ENCODE measurements at places on chromosomes 7 and 10.
A peak's percentile ranks its signal among the peaks of the same experiment; 100 is the strongest.

DNA sequence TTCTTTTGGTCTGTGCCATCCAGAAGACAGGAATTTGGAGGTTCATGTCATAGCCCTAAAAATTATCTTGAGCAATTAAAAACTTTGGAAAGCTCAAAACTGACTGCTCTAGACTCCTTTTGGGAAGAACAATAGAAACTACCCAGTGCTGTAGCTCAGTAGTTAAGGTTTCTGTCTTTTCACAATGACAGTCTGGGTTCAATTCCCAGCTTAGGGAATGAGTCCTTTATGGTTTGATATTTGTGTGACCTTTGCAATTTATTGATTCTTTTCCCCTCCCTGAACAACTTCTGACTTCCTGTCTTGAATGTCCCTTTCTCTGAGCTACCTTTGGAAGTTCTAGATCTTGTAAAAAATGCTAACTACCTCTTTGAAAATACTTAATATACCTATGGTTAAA is 603.3 kb upstream of the IGFBP3 start:
- DNase-seq, result no peak

DNA sequence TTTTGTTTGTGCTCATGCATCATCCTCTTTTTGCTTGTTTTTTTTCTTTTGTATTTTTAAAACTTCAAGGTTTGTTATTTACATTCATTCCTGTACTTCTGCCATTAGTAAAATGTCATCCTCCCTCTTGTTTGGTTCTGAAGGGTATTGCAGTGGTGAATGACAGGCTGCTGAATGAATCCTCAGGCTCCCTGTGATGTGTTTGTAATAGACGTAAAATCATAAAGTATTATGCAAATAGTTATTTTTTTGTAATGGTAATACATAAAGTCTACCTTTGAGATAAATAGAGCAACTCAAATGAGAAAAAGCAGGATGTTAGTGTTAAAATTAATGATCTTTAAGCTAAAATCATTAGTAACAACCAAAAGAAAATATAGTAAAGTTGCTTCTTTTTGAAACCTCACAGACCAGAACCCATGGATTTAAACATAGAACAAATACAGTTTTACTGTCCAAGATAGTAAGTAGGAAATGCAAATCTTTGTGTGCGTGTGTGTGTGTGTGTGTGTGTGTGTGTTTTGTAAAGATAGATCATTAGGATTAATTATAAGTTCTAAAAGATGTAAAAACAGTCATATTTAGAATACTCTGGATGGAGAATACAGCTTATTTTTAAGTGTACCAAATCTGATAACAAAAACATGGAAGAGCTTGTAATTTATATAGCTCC is 4.5 kb downstream of the GLCCI1 start:
- DNase-seq, result no peak

DNA sequence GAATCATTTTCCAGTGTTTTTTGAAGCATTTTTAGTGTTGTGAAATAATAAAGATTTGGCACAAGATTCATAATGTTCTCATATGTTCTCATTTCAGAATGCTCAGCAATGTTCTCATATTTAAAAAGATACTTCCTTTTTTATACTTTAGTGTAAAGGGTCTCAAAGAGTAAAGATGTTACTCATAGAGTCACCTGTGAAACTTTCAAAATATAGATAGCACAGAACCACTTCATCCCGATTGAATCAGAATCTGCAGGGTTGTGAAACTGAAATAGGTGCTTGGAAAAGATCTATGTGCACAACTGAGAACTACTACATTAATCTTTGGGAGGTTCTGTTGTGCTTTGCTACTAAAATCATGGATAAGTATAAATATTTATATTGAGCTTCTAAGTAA is 144.7 kb downstream of the MDFIC start:
- no peak for DNase-seq

DNA sequence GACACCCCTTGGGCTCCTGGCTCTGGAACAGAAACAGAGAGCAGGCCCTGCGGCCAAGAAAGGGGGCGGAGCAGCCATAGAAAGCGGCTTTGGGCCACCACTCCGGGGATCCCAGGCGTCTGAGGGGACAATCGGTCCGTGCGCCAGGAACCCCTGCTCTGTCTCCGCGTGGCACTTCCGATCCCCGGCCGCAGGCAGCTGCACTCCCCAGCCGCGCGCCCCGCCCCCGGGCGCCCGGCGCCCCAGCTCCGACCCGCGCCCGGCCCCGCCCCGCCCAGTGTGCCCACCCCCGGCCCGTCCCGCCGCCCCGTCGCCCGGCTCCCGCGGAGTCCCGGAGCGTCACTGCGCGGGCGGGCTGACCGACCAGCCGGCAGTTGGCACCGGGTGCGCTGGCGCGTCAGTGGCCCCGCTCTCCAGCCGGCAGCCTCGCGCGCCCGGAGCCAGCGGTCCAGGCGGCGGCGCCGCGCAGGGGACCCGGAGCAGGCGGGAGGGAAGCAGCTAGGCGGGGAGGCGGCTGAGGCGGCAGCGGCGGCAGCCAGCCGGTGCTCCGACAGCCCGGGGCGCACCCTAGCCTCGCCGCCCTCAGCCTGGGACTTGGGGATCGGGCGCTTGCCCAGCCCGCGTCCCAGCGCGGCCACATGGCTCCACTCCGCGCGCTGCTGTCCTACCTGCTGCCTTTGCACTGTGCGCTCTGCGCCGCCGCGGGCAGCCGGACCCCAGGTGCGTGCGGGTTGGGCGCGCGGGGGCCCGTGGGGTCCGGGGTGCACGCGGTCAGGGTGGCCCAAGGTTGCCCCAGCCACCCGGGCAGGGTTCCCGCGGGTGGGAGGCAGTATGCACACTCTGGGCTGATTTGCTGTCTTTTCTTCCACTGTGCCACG is at the start of gene ADAMTS14:
Gene ADAMTS14 (plus strand): TSS at position 342 of the 878 bp plus-strand sequence. CDS start 297 bp downstream, at position 639.
- DNase-seq, result peak; percentile 25

- no peak for DNase-seq
Observed at GRCh38 chr7:92782236-92782635, 54.1 kb downstream of the CDK6 start.

DNA sequence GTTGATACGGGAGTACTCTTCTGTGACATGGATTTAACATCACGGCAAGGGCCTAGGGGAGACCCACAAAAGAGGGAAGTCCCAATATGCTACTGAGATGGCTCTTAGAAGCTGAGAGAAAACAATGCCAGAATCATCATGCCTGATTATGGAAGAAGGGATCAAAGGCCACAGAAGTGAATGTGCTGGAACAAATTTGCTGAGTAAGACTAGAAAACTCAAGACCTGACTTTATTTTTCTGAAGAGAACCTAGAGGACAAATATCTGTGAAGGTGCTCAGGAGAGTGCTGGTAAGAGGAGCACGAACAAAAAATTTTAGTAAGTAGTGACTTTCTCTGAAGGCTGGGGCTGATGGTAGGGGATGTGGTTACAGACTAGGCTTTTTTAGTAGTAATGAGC is 277.0 kb downstream of the ZEB1 start:
- DNase-seq, result no peak

GRCh38 chr7:1940402-1940786 is 270.3 kb downstream of the ELFN1 start:
- DNase-seq, result peak; percentile 73

DNA sequence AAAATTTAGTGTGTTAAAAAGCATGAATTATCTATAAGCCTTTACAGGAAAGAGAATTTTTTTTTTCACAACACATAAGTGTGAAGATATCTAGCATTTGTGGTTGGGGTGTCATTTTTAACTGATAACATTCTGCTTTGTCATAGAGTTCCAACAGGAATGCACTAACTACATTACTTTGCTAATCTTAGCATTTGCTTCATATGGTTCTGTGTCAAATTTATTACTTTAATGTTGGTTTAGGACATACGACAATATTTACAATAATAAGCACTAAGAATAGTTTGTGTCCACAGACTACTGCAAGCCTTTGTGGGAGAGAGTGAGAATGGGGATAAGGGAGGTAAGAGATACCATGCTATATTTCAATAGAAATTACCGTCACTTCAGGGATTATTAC is 40.6 kb upstream of the MAGI2 start:
- DNase-seq, result no peak

Data from bone marrow (tissue), 2 donors.